ENCODE measurements at places on chromosomes 11 and 22.

DNA sequence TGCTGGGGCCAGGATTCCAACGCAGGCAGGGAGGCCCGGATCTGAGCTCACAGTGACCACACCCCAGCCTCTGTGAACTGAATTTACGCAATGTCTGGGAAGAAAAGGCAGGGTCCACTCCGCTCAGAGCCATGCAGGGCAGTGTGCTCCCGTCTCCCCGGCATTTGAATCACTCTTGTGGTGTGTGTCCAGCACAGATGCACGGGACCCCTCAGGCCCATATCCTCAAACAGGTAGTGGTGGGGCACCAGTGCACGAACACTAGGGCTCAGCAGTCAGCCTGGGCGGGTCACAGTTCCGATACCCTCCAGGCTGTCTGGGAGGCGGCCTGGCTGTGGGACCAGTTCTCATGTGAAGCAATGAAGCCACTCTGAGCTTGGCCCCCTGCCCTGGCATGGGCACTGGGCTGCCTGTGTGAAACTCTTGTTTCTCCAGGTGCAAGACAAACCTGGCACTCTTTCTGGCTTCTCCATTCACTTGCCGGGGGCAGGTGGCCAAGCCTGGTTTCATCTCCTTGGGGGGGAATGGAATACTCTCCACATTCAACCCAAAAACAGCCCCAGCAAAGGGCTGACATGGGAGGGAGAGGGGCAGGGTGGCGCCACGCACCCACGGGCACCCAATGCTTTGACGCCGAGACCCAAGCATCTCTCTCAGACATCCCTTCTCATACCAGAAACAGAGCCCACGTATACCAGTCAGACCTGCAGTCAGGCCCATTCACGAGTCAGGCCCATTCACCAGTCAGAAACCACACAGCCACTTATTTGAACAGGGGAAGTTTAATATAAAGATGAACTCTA, 14.3 kb downstream of the DHCR7 start:
- no peak for DNase-seq

GRCh38 chr11:121112498-121113455, 11.7 kb downstream of the TECTA start:
- no peak for DNase-seq

- no peak for DNase-seq
Observed at GRCh38 chr11:60878245-60879101, 11.1 kb downstream of the ZP1 start.

DNA sequence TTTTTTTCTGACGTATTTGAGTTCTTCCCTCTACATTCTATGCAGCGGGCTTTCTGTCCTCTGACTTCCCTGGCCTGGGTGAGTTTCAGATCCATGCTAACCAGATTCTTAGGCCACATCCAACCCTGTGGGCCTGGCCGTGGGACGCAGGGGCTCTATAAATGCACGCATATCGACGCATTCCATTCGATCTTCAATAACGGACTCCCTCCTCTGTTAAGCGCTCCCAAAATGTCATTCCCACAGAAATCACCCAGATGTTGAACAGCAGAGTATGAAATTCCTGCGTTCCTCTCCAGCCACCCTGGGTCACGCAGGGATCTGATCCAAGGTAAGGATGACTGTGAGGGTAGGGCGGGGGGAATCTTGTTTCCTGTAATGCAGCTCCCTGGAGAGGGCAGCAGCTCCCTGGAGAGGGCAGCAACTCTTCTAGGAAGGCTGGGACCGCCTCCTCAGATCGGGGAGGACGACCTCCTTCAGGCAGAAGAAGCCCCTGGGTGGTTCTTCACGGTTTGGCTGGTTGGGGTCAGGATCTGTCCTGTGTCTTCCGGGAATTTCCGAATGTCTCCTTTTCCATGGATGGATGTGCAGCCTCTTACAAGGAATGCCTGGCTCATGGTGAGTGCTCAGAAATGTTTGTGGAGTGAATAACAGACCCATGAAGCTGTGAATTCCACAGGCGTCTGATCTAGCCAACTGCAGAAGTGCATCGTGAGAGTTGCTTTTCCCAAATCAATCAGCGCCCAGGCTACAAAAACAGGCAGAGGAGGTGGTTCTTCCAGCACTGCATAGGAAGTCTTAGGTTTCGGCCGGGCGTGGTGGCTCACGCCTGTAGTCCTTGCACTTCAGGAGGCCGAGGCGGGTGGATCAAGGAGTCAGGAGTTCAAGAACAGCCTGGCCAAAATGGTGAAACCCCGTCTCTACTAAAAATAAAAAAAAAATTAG, 12.2 kb downstream of the MRGPRD start:
- DNase-seq: no peak

DNA sequence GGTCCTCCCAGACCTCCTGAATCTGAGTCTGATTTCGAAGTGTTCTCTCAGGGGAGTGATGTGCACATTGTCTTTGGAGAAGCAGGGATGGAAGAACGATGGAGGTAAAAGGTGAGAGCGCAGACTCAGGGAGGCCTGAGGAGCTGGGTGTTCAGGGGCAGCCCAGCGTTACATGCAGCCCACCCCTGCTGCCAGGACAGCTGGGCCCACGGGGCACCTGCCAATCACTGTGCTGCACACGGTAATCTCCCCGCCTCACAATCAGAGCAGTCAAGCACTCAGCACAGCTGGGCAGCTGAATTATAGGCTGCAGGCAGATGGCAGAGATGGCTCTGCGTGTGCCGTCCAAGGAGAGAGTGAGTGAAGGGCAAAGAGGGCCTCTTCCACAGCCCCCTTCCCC, 17.9 kb upstream of the HTR3A start:
- DNase-seq: no peak

DNA sequence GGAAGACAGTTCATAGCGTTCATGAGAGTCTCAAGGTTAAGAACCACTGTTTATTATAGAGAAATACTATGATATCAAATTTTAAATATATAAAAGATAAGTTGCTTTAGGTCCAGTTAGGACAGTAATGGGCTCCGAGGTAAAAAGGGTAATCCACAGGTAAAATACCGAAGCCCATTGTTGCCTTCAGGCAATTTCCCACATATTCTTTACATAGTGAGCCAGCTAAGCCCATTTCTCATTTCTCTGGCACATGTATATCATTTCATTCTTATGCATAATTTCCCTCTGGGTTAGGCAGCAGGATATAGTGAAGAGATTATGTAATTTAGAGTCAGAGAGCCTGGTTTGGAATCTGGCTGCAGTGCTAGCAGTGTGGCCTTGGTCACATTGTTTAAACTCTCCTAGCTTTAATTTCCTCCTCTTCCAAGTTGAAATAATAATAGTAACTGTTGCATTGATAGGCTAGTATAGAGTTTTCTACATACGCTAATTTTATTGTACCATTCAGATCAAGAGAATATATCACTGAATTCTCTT, 7.6 kb upstream of the POU2AF1 start:
- no peak for DNase-seq

- DNase-seq: no peak
Observed at GRCh38 chr11:44247508-44247907, 62.4 kb downstream of the ALX4 start.

GRCh38 chr11:7612661-7613393, 60.5 kb downstream of the CYB5R2 start:
- no peak for DNase-seq

DNA sequence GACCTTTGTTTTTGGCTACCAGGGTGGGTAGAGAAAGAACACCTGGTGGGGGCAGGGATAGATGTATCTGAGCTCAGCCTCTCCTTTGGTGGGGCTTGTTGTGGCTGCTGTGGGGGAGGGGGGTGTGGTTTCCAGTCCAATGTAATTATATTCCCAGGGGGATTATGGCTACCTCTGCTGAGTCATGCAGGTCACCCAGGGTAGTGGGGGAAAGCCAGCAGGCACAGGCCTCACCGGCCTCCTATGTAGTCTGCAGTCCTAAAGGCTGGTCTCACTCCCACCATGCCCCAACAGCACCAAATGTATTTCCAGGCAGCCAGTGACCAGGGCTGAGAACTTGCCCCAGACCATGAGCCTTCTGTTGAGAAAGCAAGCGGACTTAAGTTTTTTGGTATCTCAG, 119.6 kb downstream of the DYNC2H1 start:
- no peak for DNase-seq

DNA sequence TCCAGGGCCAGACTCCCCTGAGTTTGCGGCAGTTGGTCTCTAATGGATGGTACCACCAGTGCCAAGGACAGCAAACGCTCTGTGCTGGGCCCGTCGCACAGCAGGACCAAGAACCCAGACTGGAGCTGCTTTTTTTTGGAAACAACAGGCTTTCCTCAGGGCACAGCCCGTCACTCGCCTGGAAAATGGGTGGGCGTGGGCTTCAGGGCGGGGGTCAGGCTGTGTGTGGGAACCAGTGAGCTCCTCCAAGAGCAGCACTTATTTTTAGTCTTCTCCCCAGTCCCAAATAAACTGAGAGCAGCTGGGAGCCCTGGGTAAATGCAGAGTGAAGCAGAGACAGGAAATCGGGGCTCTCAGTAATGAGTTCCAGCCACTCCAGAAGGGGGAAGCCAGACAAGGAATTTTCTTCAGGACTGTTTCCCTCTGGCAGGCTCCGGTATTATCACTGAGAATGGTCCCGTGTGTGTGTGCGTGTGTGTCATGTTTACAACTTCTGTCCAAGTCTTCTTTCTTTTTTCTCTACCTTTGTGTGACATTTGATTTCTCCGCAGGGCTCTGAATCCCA, 63.0 kb downstream of the PPFIBP2 start:
- no peak for DNase-seq

DNA sequence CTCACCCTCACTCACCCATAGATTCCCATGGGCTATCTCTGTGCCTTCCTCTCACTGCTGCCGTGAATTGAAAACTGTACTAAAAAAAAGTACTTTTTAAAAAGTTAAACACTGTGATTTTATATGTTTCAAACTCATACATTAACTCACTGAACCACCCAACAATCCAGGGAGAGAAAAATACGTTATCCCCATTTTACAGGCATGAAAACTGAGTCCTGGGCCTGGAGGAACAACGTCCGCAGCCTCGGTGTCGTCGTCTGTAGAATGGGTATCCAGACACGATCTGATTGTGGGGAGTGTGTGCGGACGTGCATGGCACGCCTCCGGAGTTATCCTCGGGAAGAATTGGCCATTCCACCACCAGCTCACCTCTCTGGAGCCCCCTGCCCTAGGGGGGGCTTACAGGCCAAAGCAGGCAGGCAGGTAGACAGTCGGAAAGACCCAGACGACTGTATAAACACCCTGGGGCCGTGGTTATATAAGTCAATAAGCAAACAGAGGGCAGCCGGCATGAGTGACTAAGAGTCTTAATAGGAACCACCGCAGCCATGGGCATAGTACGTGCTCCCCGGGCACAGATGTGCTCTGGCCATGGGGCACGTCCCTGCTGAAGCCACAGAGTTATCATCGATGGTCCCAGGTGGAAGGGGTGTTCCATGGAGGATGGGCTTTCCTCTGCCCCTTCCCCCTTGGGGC, 7.1 kb upstream of the PDGFB start:
- DNase-seq: no peak

DNA sequence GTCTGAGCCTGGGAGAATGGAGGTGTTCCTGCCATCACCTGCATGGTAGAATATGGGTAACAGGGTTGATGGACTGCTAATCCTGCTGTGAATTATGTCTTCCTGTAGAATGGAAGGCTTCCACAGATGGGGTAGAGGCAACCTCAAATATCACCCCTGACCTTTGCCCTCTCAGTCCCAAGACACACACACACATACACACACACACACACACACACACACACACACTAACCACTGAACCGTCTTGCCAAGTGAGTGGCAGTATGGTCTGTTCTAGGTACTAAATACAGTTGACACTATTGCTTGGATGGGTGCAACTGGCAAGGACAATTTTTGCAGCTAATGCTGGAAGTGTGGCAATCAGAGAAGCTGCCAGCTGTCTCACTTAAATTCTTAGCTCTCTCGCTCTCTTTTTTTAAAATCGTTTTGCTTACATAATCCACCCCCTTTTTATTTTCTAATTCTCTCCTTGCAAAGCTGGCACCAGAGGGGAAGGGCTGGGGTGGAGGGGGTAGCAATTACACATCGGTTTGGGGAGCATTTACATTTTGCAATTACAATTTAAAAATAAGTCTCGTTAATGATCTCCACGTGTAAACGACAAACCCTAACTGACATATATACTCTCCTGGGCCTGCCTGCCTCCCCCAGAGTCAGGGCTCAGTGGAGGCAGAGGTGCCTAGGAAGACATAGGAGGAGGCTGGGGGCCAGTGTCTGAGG, 162.6 kb downstream of the FEZ1 start:
- no peak for DNase-seq

GRCh38 chr22:48793949-48794348, 1033.7 kb downstream of the BRD1 start:
- no peak for DNase-seq

DNA sequence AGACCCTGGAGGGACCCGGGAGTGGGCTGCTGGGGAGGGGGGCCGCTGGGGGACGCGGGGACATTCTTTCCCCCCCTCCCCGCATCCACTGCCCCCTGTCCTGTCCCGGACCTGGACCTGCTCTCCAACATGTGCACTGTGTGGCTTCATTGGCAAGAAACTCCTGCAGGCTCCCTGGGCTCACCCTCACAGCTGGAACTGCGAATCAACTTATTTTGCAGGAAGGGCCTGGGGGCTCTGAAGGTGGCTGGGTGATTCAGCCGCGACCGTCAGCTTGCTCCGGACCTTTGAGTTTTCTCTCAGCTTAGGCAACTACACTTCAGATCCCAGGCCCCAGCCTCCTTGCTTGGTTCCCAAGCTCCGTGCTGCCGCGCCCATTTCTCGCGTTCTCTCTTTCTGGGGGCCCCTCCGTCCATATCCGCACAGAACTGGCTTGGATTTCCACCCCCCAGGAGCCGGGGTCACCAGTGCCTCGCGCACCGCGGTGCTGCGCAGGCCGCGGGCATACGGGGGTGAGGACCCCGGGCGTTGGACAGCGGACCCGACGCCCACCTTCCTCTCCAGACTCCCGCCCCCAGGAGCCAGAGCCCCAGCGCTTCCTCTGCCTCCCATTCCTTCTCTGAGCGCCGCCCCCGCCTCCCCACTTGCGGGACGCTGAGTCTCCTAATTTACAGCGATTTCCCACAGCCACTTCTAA, 471 bp upstream of the AHNAK start:
- DNase-seq: no peak

GRCh38 chr11:30451626-30452025, 128.7 kb downstream of the ARL14EP start:
- no peak for DNase-seq

GRCh38 chr11:109856928-109857327, 236.3 kb upstream of the ZC3H12C start:
- DNase-seq: no peak

DNA sequence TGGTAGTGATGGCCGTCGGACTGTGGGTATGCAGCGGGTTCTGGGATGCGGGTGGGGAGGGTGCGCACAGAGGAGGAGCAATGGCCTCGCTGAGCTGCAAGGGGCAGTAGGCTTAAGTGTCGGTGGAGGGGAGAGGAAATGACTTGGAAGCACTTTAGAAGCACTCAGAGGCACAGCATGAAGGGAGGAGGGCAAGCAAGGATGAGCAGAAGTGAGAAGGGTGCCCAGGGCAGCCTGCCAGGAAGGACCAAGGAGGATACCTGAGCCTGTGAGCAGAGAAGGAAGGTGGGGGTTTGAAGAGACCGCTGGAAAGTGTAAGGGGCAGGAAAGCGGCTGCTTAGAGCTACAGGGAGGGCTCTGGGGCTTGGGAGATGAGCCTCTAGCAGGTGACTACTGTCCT, 330 bp downstream of the SLC5A1 start:
- no peak for DNase-seq

GRCh38 chr11:111305876-111306275, 7.5 kb downstream of the POU2AF3 start:
- no peak for DNase-seq

Measured in activated CD4-positive, CD25-positive, alpha-beta regulatory T cell (primary cell).